Breast epithelium (tissue), 4 donors: ENCODE measurements at places on chromosomes 2 and 18.

GRCh38 chr2:152875701-152876695 is 157.6 kb downstream of the ARL6IP6 start:
- no peaks in the 10 kb centered on the region for H3K36me3 ChIP-seq
- no peak overlapping the region for H3K4me3 ChIP-seq
- no peaks in the 10 kb centered on the region for H3K4me1 ChIP-seq
- H3K27ac ChIP-seq: no peak overlapping the region

DNA sequence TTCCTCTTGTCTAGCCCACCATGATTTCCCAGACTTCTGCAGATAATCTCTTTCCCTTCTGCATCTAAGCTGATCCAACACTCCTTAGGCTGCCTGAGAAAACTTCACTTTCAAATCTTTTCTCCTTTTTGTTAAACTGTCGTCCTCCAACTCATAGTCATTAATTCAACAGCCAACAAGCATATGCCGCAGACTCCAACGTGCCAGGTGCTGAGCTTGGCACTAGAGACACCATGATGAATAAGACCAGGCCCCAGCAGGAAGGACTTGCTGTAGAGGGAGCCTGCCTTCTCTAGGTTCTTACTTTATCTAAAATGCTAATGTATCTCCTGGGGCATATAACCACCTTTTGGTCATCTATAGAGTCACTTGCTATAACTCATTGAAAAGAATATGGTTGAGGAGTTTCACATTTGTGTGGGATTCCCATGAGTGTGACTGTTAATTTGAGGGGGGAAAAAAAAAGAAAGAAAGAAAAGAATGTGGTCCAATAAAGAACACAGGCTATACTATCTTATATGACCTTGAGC is 51.0 kb downstream of the ANKRD44 start:
- no peaks in the 10 kb centered on the region for H3K27me3 ChIP-seq
- no peak for DNase-seq
- H3K4me1 ChIP-seq: no peaks in the 10 kb centered on the region
- no peak overlapping the region for H3K4me3 ChIP-seq
- H3K36me3 ChIP-seq: no peaks in the 10 kb centered on the region

- H3K27me3 ChIP-seq: no peaks in the 10 kb centered on the region
- H3K4me1 ChIP-seq: no peaks in the 10 kb centered on the region
- H3K36me3 ChIP-seq: no peaks in the 10 kb centered on the region
- DNase-seq: no peak
- H3K27ac ChIP-seq: no peak overlapping the region
Measured at GRCh38 chr2:235414422-235414821, 79.4 kb upstream of the AGAP1 start.

- H3K4me3 ChIP-seq: peak overlapping the region; percentile 97
- no peak for DNase-seq
- no peaks in the 10 kb centered on the region for H3K27me3 ChIP-seq
- no peaks in the 10 kb centered on the region for H3K36me3 ChIP-seq
Measured at GRCh38 chr2:241356871-241357260, 781 bp downstream of the FARP2 start.

DNA sequence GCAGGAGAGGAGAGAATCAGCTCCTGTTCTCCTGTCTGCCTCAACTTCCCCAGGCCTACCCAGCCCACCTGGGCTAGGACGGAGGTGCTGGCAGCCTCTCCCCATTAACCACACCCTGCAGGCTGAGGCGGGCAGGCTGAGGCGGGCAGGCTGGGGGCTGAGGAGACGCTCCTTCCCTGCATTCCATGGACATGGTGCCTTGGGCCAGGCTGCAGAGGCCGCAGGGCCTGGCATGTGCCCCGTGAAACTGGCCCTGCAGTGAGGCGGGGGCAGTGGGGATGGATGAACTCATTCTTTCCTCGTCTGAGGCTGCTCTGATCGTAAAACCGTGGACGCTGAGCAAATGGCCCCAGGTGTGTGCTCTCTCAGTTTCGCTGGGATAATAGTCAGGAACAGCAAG is 84.7 kb upstream of the LAPTM4A start:
- H3K36me3 ChIP-seq: no peaks in the 10 kb centered on the region
- H3K4me1 ChIP-seq: no peaks in the 10 kb centered on the region
- H3K27me3 ChIP-seq: no peaks in the 10 kb centered on the region
- no peak overlapping the region for H3K27ac ChIP-seq
- no peak for DNase-seq

DNA sequence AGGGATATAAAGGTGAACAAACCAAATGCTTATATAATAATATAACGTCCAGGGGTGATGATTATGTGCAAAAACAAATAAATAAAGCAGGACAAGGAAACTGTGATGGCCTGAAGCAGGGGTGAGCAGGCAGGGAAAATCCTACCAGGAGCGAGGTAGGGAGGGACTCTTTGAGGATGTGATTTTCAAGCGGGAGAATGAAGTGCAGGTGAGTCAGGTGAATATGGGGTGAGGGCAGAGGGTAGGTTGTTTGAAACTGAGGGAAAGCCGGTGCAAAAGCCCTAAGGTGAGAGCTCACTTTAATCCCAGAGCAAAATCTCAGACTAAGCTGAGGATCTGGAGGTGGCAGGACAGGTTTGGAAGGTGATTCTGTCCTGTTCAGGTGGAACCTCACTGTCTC is 40.7 kb downstream of the CYP26B1 start:
- no peak overlapping the region for H3K4me3 ChIP-seq
- no peaks in the 10 kb centered on the region for H3K36me3 ChIP-seq
- H3K27ac ChIP-seq: no peak overlapping the region
- DNase-seq: no peak
- no peaks in the 10 kb centered on the region for H3K27me3 ChIP-seq

DNA sequence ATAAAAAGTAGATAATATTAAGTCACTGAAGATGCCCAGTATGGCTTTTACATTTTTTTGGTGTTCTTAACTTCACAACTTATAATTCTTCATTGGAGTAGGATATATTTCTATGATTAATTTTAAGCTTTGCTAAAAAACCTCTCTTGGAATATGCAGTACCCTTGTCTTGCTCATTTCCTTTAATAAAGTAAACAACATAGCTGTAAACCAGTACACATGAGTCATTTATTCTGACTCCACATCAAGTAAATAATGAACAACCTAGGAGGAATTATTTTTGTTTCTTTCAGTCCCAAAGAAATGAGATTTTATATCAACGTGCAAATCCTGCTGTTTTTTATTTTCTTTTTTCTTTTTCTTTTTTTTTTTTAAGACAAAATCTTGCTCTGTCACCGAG is 869.1 kb downstream of the CNTNAP5 start:
- DNase-seq: no peak
- H3K36me3 ChIP-seq: no peaks in the 10 kb centered on the region
- H3K27ac ChIP-seq: no peak overlapping the region
- H3K4me1 ChIP-seq: no peaks in the 10 kb centered on the region

DNA sequence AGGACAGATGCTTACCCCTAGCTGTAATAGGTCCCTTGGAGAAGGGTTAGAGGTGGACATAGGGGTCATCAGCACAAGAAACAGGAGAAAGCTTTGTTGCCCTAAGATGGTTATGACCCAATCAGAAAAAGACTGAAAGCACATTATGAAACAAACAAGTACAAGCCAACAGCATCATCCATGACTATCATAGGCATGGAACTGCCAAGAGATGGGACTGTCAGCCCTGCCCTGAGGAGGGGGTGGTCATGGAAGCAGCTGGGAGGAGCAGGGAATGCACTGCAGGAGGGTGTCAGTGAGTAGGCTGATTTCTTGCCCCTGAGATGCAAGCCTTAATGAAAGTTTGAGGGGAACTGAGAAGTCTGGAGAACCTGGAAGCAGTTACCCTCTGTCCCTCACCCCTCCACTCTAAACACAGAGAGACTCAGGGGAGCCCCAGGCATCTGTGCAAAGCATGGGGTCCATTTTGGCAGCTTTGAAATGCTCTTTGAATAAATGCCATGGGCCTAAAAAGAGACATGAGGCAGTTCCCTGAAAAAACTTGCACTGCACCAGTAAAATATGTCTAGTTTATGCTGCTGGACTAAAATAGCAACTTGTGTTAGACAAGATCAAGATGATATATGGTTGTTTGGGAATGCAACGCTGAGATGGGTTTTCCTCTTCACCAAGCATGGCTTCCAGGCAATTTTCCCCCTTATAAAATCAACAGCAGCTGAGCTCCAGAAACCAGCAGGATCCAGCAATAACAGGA is 122.7 kb upstream of the ZFP36L2 start:
- H3K4me1 ChIP-seq: peaks cover 11% of the 10 kb centered on the region
- no peak overlapping the region for H3K4me3 ChIP-seq
- no peak for DNase-seq

- H3K4me1 ChIP-seq: no peaks in the 10 kb centered on the region
- DNase-seq: no peak
- no peak overlapping the region for H3K4me3 ChIP-seq
- no peak overlapping the region for H3K27ac ChIP-seq
Measured at GRCh38 chr2:83168377-83168776, 1290.7 kb downstream of the SUCLG1 start.

DNA sequence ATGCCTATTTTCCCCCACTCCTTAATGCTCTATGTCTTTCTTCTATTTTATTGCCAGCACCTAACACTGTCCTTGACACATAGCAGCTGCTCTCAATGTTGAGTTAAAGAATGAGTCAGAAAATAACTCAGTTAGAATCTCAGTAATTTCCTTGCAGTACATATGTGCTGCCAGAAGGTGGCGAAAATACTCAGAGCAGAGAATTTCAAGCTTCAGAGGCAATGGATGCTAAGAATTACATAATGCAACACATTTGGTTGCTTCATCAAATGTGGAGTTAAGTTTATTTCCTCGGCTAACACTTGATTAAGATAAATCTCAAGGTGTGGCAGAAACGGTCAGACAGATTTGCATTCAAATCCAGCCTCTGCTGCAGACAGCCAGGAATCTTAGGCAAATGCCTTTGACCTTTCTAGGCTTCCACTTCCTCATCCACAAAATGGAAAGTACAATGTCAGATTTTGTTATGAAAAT is 105.6 kb downstream of the VSNL1 start:
- no peak for DNase-seq
- no peak overlapping the region for H3K27ac ChIP-seq
- no peak overlapping the region for H3K4me3 ChIP-seq
- H3K36me3 ChIP-seq: no peaks in the 10 kb centered on the region

DNA sequence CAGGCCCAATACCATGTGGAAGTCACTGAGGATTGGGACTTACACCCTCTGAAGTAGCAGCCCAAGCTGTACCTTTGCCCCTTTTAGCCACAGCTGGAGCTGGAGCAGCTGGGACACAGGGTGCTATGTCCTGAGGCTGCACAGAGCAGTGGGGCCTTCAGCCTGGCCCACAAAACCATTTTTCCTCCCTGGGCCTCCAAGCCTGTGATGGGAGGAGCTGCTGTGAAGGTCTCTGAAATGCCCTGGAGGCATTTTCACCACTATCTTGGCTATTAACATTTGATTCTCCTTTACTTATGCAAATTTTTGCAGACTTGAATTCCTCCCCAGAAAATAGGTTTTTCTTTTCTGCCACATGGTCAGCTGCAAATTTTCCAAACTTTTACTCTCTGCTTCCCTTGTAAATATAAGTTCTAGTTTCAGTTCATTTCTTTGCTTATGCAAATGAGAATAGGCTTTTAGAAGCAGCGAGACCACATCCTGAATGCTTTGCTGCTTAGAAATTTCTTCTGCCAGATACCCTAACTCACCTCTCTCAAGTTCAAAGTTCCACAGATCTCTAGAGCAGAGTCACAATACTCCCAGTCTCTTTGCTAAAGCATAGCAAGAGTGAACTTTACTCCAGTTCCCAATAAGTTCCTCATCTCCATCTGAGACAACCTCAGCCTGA is 213.8 kb upstream of the MGAT5 start:
- H3K27ac ChIP-seq: no peak overlapping the region
- H3K4me1 ChIP-seq: no peaks in the 10 kb centered on the region
- H3K36me3 ChIP-seq: no peaks in the 10 kb centered on the region
- H3K27me3 ChIP-seq: no peaks in the 10 kb centered on the region
- no peak overlapping the region for H3K4me3 ChIP-seq

DNA sequence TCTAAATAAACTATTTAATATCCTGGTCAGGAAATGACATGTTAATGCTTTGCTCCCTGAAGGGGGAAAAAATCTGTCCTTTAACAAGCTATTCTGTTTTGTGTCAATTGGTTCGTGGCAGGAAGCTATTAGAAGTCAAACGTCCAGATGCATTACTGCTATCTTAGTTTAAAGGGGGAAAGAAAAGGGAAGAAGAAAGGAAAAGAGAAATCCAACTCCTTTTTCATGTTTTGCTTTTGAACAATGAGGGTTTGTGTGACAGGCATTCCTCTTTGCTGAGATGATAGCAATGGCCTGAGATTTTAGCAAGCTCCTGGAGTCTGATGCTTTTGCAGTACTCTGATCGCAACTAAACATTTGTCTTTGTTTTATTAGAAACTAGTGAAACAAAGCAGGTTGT is 24.6 kb downstream of the TRIB2 start:
- H3K4me1 ChIP-seq: no peaks in the 10 kb centered on the region
- no peaks in the 10 kb centered on the region for H3K27me3 ChIP-seq
- H3K36me3 ChIP-seq: no peaks in the 10 kb centered on the region
- no peak overlapping the region for H3K4me3 ChIP-seq

- no peaks in the 10 kb centered on the region for H3K36me3 ChIP-seq
- no peaks in the 10 kb centered on the region for H3K27me3 ChIP-seq
- no peak for DNase-seq
- peaks cover 5% of the 10 kb centered on the region for H3K4me1 ChIP-seq
- H3K27ac ChIP-seq: no peak overlapping the region
Measured at GRCh38 chr2:95332036-95332435, 34.9 kb downstream of the KCNIP3 start.

DNA sequence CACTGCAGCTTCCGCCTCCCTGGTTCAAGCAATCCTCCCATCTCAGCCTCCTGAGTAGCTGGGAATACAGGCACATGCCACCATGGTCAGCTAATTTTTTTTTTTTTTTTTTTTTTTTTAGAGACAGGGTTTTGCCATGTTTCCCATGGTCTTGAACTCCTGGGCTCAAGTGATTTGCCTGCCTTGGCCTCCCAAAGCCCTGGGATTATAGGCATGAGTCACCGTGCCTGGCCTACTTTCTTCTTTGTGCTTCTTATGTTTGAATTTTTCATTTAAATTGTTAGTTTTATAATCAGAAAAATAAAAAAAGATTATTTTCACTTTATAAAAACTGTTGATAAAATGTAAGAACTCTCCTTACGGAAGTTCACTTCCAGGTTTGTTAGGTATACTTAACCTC is 101.5 kb upstream of the LPIN2 start:
- H3K36me3 ChIP-seq: no peaks in the 10 kb centered on the region
- no peak overlapping the region for H3K27ac ChIP-seq
- no peak overlapping the region for H3K4me3 ChIP-seq
- no peaks in the 10 kb centered on the region for H3K27me3 ChIP-seq
- H3K4me1 ChIP-seq: no peaks in the 10 kb centered on the region

- no peak for DNase-seq
- no peaks in the 10 kb centered on the region for H3K27me3 ChIP-seq
- no peak overlapping the region for H3K4me3 ChIP-seq
- no peak overlapping the region for H3K27ac ChIP-seq
- no peaks in the 10 kb centered on the region for H3K36me3 ChIP-seq
Measured at GRCh38 chr2:182852090-182852489, 14.3 kb downstream of the FRZB start.

- DNase-seq: no peak
- no peaks in the 10 kb centered on the region for H3K36me3 ChIP-seq
- peak overlapping the region; percentile 19 for H3K4me3 ChIP-seq
- peaks cover 3% of the 10 kb centered on the region for H3K4me1 ChIP-seq
- H3K27me3 ChIP-seq: no peaks in the 10 kb centered on the region
- H3K27ac ChIP-seq: peak overlapping the region; percentile 88
Measured at GRCh38 chr18:46386788-46387187, 270.2 kb downstream of the LOXHD1 start.

- DNase-seq: no peak
- no peak overlapping the region for H3K4me3 ChIP-seq
- H3K36me3 ChIP-seq: no peaks in the 10 kb centered on the region
- H3K27ac ChIP-seq: no peak overlapping the region
- no peaks in the 10 kb centered on the region for H3K4me1 ChIP-seq
- no peaks in the 10 kb centered on the region for H3K27me3 ChIP-seq
Measured at GRCh38 chr18:58038063-58038462, 6.0 kb upstream of the NEDD4L start.

GRCh38 chr2:14288016-14288415 is 344.5 kb upstream of the LRATD1 start:
- no peak for DNase-seq
- H3K27me3 ChIP-seq: no peaks in the 10 kb centered on the region
- H3K27ac ChIP-seq: no peak overlapping the region
- no peaks in the 10 kb centered on the region for H3K36me3 ChIP-seq
